ENCODE measurements at places on chromosomes 5 and 9.
A peak's percentile ranks its signal among the peaks of the same experiment; 100 is the strongest.

- DNase-seq = no peak
Measured at GRCh38 chr5:76165029-76165428, 81.8 kb downstream of the SV2C start.

- no peak for DNase-seq
Measured at GRCh38 chr9:79378107-79378506, 193.7 kb upstream of the TLE4 start.

DNA sequence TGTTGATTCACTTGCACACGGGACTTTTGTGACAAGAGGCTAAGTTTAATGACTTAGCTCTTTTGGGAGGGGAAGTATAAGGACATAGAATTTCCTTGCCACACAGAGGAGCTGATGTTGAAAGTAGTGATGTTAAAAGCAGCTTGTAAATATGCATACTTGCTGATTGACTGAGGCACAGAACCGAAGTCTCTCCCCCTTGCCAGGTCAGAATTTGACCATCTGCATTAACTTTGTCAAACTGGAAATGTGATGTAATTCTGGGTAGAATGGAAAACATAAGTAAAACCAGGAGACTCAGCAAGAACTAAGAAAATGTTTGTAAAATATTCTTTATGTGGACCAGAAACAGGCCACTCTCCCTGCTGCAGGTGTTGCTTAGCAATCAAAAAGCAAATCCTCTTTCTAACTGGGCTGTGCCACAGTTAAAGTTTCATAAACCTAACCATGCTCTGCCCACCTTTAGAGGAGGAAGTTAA lies 284.2 kb downstream of the NR3C1 start:
- DNase-seq = no peak

DNA sequence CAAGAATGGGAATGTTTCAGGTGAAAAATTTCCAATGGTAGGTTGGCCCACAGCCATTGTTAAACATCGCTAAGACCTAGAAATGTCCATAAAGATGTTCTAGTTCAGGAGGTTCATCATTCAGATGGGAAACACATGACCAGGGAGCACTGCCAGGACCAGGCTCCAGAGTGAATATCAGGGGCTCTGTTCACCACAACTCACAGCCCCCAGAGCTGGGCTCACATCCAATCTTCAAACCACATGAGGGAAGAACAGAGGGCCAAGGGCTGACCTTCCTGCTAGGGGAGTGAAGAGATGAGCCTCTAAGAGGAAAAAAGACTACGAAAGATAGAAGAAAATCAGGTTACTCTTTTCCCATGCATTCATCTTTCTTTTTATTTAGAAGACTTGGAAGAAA lies 205.8 kb downstream of the SEMA5A start:
- no peak for DNase-seq

DNA sequence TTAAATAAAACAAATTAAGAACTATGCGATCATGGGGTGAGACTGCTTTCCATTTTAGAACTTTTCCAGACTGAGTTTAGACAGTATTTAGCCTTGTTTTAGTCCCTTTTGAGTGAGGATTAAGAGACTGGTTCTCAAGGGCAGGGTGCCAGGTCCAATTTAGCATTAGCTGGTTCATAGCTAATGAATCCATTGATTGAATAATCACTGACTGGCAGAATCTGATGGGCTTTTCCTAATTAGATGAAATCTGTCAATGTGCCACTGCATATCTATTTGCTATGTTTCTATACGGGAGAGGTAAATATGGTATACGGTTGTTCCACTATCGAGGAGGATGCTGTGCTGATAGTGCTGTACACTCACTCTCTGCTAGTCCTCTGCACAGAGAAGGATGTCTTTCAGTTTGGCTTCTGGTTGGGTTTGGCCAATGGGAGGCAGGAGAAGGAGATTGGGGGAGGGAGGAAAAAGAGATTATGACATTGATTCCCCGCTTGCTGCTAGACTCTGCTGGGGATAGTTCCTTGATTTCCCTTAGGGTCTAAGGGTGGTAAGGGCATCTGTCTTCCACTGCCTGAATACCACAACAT lies 496.6 kb downstream of the CTNND2 start:
- DNase-seq = peak; percentile 64

DNA sequence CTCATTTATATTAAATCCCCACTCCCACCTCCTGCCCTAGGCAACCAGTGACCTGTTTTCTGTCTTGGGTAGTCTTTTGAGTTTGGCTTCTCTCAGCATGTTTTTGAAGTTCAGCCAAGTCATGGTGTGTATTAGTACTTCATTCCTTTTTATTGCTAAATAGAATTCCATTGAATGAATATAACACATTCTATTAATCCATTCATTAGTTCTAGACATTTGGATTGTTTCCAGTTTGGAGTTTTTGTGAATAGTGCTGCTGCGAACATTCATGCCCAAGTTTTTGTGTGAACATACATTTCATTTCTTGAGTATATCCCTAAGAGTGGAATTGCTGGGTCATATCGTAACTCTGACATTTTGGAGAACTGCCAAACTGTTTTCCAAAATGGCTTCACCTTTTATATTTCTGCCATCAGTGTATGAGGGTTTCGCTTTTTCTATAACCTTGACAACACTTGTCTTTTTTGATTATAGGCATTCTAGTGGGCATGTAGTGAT lies 2.7 kb downstream of the ZNF346 start:
- no peak for DNase-seq

DNA sequence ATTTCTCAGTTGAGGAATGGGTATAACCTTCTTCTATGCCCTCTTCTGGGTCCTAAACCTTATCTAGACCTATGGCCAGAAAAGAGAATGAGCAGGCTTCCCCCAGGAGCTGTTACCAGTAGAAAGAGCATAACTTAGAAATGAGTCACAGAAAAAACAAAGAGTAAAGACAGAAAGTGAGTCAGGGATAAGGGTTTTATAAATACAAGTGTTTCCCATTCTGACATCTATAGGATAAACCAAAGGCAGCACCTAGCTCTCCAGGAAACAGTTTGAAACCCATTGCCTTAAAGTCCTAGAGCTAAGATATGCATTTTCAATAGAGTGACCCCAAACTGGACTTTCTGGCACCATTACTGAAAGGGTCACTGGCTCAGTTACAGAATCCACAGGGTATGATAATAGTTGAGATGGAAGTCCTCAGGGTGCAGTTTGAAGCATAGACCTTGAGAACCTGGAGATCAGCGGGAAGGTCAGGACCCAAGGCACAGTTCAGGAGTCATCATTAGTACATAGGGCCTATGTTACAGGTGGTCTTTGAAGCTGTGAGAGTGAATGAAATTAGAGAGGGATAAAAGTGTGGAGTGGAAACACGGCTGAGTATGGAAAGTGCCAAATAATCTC lies 42.7 kb upstream of the LIFR start:
- DNase-seq = no peak

DNA sequence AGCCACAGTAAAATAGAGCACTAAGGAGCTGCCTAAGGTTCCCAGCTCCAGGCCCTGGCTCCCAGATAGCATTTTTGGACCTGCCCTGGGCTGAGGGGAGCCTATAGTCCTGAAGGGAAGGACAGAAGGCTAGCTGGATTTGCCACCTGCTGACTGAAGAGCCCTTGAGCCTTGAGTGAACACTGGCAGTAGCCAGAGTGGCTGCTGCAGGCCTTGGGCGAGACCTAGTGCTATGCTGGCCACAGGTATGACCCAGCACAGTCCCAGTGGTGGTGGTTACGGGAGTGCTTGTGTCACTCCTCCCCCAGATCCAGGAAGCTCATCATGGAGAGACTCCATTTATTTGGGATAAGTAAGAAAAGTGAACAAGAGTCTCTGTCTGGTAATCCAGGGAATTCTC lies 10.3 kb upstream of the STX17 start:
- DNase-seq = no peak

- no peak for DNase-seq
Measured at GRCh38 chr5:126106029-126106428, 317.2 kb upstream of the GRAMD2B start.

GRCh38 chr5:31049936-31050704 lies 143.4 kb upstream of the CDH6 start:
- peak; percentile 51 for DNase-seq

Measured in eye (tissue), 1 donor.